Activated gamma-delta T cell treated with anti-CD3 and anti-CD28 coated beads, Interleukin-2, amount 50 U/mL, for 16 hours (primary cell): ENCODE measurements at places on chromosomes 3 and 15.

- DNase-seq: no peak
These were observed 31.3 kb downstream of the LRRC28 start for GRCh38 chr15:99282586-99282985.

DNA sequence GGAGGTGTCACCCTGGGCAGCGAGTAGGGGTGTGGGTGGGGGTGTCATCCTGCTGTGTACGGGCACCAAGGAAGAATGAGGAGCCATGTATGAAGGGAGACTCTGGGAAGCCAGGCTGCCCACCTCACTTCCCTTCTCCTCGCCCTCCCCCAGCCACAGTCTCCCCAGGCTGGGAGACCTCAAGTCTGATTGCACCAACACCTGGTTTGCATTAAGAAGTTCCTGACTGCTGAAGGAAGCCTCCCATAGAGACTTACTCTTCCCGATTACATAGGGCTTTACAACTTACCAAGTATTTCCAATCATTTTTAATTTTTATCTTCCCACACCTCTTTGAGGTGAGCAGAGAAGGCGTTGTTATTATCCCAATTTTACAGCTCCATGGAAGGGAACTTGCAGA, 29.5 kb upstream of the SMAD3 start:
- no peak for DNase-seq

GRCh38 chr3:54342676-54343075, 220.3 kb downstream of the CACNA2D3 start:
- DNase-seq: no peak

- no peak for DNase-seq
These were observed 106.5 kb downstream of the ZNF609 start for GRCh38 chr15:64566629-64567427.

DNA sequence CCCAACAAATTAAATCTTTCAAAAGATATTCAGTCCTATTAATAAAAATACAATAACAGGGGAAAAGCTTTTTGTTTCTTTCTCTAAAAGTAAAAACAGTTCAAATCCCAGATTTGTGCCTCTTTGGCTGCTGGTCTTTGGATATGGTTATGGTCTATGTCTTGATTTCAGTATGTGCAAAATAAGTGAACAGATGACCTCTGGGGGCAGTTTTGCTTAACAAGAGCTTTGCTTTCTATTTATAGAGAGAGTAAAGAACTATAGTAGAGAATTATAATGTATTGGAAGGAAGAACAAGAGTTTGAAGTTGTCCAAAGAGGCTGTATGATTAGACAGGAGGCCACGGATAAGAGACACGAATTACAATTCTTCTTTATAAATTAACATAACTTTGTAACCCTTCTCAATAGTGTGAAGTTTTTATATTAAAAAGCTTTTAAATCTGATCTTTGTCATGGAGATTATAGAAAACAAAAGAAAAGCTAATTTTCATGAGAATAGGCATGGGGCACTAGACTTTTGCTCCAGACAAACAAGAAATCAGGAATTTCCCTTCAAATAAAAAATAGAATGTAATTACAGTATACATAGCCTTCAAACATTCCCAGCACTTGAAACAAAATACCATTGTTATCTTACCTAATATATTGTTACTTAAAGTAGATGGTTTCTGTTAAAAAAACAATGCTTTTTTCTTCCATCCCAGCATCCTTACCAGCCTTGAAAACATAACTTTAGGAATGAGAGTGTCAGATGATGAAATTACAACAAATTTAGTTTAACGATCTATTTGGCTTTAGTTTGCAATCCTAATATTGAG, 432.7 kb upstream of the ARHGEF26 start:
- no peak for DNase-seq

DNA sequence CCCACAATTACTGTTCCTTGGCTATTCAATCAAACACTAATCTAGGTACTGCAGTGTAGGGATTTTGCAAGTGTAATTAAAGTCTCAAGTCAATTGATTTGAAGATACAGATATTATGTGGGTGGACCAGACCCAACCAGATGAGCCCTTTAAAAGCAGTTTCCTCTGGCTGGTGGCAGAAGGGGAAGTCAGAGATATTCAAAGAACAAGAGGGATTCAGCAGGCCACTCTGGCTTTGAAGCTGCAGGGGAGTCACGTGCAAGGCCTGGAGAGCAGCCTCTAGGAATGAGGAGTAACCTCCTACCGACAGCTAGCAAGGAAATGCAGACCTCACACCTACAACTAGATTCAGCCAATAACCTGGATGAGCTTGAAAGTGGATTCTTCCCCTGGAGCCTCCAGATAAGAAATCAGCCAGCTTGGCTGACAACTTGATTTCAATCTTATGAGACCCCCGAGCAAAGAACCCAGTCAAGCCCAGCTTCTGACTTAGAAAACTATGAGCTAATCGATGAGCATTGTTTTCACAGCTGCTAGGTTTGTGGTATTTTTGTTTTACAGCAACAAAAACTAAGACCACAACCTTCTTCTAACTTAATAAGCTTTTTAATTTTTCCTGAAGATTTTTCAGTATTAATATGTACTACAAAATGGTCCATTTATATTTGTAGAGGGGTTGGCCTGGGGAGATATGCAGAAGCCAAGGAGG, 13.4 kb downstream of the HACD2 start:
- DNase-seq: no peak

GRCh38 chr3:108241146-108241545, 18.9 kb upstream of the IFT57 start:
- DNase-seq: no peak

DNA sequence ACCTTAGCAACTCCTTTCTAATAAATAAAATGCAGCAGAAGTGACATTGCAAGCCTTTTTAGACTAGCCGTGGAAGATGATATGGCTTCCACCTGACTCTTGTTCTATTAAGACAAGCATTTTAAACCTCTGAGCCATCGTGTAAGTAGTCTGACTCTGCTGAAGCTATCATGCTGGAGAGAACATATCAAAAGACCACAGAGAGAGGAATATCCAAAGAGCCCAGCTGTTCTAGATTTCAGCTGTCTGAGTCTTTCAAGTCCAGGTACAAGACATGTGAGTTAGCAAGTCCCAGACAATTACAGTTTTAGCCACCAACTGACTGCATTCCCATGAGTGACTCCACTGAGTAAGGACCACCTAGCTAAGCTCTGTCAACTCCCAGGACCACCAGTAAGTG, 517.0 kb upstream of the NAALADL2 start:
- no peak for DNase-seq

DNA sequence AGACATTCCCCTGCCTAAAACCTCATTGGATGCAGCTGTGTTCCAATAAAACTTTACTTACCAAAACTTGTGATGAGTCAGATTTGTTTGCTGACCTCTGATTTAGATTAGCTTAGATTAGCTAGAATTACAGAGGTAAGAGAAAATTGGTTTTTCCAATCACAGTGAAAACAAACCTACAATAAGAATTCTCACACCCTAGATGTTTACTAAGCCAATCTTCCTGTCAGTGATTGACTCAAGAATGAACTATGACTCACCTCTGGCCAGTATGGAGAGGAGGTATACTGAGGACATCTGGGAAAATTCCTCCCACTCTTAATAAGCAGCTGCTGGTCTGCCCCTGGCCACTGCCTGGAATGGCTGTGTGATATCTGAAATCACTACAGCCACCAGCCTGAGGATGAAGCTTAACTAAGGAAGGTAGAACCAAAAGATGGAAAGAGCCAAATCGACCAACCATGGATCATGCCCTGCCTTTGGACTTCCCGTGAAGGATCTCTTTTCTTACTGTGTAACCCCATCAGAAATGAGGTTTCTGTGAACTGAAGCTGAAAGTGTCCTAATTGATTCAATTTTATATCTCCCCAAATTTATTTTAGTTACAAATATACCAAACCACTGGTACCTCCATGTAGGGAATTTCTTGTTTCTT, 19.0 kb upstream of the GHSR start:
- no peak for DNase-seq

GRCh38 chr15:49619226-49619625, 1.4 kb downstream of the FAM227B start:
- DNase-seq: no peak

GRCh38 chr3:171416666-171417065, 43.5 kb downstream of the TNIK start:
- DNase-seq: no peak

DNA sequence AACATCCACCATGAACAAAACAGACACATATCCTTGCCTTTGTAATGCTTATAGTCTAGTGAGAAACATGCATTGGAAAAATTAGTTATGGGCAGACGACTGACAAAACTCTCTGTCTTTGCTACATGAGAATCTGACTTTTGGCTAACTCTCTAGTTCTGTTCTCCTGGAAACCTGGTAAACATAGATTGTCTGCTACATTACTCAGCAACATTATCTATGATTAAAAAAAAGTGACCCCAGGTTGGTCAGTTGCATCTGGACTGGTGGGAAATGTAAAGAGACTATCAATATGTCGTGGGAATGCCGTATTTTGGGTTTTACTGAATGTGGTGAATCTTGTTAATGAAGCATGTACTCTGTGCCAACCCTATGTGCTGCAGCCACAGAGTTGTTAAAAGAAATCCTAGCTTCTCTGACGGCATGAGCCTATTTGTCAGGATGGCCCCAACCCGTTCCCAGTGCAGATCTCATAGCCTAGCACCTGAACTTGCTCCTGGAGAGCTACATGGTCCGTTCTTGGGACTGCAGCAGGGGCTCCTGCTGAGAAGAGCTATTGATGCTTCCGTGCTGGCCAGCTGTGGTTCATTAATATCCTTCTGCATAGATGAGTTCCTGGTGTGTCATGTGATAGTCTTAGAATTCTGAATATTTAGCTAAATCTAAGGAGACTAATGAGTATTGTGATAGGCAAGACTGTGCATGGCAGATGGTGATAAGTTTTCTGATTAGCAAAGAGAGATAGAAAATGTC, 311.7 kb upstream of the ZNF717 start:
- no peak for DNase-seq

GRCh38 chr3:37489355-37489754, 315.0 kb upstream of the LRRFIP2 start:
- no peak for DNase-seq

- no peak for DNase-seq
These were observed 256.1 kb upstream of the ADAMTS9 start for GRCh38 chr3:64943866-64944265.

DNA sequence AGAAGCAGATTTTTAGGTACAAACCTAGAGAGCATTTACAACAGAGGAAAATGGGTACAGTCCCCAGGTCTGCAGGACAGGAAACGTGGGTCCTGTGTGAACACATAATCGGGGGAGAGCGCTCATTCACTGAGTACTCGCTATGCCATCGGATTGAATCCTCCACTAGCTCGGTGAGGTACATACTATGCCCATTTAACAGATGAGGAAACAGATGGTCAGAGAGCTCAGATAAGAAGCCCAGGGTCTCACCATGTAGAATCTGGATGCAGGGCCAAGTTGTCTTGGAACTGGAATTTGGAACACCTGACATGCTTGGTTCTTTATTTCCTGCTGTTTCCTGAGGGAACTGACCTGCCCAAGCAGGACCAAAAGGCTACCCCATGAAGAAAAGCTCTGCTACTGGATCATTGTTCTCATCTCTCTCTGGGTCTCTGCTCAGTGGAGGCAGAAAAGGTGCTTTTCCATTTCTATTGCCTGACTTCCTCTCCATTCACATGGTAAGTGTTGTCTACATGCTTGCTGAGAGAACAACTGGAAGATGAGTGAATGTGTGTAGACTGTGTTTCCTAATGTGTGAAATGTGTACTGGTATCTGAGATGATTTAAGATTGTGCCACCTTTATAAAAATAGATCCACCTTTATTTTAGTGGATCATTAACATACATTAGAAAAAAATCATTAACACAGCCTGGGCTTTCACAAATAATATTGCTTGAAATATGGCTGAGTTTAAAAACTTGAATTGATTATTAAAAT, 89.1 kb downstream of the TGFBR2 start:
- DNase-seq: no peak

DNA sequence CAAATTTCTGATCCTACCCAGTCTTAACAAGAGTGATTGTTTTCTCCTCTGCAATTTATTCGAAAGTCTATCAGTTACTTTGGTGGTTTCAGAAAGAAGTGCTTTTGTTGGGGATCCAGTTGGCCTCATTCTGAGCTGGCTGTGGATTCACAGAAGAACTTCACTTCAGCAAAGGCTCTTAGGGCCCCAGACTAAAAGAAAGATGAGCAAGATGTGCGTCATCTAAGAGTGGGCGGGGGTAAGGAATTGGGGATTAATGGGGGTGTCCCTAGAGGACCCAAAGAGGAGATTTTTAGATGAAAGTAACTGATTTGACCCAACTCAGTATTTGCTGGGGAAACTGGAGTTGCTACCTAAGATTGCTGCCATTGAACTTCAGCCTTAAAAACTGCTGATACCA, 63.9 kb upstream of the TSEN2 start:
- DNase-seq: no peak

- no peak for DNase-seq
These were observed 99.8 kb upstream of the CHMP2B start for GRCh38 chr3:87127281-87127680.

DNA sequence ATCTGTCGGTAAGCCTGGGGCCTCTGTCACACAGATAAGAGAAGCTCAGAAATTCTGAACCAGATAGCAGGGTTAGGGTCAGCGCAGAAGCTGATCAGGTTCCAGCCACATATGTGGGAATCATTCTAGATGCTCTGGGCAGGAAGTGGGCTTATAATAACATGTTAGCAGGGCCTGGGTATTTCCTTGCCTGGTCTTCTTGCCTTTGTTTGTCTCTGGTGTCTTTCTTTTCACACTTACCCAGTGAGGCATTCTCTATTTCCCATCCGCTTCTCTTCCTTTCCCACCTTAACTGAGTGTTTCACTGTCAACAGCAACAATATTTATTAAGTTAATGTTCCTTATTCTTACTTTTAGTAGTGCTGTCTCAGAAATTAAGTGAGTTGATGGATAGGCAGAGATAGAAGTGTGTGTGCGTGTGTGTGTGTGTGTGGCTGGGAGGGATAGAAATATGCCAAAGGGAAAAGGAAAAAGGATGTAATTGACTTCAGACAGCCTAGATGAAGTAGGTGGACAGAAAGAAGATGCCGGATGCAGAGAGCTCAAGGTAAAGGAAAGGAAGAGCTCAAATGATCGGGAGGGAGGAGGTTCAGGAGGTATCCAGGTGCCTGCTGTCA, 2.0 kb downstream of the PLA1A start:
- DNase-seq: no peak

- no peak for DNase-seq
These were observed 4.8 kb upstream of the RTP3 start for GRCh38 chr3:46492890-46493547.

DNA sequence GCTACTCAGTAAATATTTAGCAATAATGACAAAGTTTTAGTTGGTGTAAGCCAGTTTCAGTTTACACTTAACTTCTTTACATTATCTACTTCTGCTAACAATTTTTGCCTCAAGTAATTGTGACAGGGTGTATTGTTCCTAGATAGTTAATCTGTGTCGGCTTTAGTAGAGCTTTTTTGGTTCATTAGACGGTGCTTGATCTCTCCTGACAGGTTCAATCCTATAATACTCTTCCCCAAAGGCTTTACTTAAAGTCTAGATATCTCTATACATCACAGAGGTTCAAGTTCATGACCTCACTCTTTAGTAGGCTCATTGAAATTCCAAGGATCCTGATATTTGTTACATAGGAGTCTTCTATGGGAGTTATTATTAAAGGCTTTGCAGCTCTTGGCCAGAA, 365.6 kb upstream of the DPPA4 start:
- no peak for DNase-seq
